ENCODE measurements at places on chromosomes 6 and 20.

DNA sequence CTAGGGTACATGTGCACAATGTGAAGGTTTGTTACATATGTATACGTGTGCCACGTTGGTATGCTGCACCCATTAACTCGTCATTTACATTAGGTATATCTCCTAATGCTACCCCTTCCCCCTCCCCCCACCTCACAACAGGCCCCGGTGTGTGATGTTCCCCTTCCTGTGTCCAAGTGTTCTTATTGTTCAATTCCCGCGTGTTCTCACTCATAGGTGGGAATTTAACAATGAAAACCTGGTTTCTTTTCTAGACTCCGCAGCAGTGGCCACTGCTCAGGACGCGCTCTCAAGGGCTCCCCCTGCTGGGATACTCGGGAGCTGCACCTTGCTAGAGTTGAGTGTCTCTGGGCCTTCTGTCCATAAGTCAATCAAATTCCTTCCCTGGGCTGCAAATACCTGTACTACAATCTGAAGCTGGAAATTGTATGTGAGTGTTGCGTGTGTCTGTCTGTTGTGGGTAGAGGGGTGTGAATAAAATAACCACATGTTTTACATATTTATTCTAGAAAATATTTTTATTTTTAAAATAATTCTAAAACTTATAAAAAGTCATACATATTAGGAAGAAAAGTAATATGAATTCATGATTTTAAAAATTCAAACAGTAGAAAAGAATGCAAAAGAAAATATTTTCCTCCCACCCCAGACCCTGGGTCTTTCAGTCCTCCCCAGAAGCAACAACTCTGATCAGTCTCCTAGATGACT is 8.2 kb upstream of the CEP250 start:
- DNase-seq, result peak; percentile 62

GRCh38 chr6:18380158-18380836 is 6.9 kb upstream of the RNF144B start:
- DNase-seq, result no peak

- DNase-seq, result no peak
These were observed 2.5 kb downstream of the SASH1 start for GRCh38 chr6:148345176-148345575.

DNA sequence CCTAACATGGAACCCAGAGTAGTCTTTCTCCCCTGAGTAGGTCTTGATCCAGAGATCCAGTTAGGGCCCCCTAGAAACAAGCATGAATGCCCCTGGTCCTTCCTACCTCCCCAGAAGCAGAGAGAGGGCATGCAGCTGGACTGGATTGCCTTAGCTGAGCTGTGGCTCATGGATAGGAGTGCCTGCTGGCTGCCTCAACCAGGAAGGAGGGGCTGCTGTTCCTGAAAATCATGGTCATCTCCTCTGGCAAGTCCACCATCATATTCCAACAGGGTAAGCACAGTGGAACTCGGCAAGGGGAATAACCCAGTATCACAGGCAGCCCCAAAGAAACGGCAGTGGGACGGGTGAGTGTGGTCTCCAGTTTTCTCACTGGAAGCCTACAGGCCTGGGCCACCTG is 53.1 kb upstream of the ENTPD6 start:
- no peak for DNase-seq

DNA sequence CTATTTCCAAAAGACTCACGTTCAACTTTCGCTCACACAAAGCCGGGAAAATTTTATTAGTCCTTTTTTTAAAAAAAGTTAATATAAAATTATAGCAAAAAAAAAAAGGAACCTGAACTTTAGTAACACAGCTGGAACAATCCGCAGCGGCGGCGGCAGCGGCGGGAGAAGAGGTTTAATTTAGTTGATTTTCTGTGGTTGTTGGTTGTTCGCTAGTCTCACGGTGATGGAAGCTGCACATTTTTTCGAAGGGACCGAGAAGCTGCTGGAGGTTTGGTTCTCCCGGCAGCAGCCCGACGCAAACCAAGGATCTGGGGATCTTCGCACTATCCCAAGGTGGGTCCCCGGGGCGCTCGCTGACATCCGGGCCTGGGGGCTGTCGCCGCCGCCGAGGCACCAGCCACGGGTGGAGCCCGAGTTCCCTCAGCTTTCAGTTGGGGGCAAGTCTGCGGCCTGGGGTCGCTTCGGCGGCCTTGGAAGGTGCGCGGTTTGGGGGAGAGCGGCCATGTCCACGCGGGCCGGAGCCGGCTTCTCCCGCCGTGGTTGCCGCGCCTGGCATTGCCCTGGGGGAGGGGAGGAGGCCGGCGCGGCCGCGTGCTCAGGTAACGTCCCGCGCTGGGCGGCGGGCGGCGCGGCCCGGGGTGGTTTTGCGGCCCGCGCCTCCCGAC is 429 bp downstream of the AMD1 start:
- no peak for DNase-seq

DNA sequence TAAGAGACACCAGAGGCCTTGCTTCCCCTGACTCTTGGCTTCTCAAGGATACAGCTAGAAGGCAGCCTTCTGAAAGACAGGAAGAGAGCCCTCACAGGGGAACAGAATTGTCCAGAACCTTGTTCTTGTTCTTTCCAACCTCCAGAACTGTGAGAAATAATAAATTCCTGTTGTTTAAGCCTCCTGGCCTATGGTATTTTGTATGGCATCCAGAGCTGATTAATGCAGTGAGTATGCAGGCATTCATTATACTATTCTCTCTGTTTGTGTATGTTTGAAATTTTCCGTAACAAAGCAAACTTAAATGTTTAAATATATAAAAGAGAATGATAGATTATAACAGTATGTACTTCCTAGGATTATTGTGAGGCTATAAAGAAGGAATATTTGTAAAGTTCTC is 903.4 kb upstream of the FLRT3 start:
- DNase-seq, result no peak

GRCh38 chr6:20655317-20655716 is 121.1 kb downstream of the CDKAL1 start:
- no peak for DNase-seq

DNA sequence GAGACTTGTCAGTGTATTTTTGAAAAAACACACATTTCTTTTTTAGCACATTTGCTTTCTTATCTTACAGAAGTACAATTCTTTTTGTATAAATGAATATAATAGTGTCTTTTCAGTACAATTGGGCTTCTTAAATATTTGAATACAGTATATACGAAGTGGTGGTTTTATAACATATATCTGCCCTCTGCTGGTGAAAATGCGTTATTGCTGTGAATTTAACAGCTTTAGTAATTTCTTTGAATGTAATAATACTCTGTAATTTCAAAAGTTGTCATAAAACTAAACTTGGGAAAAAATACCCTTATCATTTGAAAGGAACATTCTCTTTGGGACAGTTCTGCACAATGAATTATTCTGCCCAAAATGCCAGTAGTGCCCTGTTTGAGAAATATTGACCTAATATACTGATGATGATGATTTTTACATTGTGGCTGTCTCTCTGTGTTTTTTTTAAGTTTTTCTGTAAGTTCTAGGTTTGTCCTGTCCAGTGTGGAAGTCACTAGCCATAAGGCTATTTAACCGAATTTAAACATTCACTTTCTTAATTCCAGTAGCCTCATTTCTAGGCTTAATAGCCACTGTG is 19.0 kb downstream of the SMAP1 start:
- DNase-seq, result no peak

DNA sequence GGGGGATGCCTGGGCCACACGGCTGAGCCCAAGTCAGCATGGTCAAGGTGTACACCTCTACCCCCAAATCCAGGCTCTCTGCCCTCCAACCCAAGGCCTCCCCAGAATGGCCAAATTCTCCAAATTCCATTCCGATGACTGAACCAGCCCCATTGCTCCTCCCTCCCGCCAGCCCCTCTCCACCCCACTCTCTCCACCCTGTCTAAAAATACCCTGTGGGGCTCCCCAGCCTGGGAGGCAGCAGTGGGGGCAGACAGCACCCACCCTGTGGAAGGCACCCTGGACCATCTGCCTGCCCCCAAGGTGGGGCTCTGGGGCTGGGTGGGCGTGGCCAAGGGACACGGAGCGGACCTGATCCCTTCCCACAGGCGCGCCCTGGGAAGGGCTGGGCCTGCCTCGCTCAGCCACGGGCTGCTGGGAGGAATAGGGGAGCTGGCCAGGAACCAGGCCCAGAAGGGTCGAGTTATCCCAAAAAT is 11.4 kb downstream of the TEAD3 start:
- no peak for DNase-seq

GRCh38 chr6:164502833-164503232 is 806.6 kb downstream of the C6orf118 start:
- no peak for DNase-seq

DNA sequence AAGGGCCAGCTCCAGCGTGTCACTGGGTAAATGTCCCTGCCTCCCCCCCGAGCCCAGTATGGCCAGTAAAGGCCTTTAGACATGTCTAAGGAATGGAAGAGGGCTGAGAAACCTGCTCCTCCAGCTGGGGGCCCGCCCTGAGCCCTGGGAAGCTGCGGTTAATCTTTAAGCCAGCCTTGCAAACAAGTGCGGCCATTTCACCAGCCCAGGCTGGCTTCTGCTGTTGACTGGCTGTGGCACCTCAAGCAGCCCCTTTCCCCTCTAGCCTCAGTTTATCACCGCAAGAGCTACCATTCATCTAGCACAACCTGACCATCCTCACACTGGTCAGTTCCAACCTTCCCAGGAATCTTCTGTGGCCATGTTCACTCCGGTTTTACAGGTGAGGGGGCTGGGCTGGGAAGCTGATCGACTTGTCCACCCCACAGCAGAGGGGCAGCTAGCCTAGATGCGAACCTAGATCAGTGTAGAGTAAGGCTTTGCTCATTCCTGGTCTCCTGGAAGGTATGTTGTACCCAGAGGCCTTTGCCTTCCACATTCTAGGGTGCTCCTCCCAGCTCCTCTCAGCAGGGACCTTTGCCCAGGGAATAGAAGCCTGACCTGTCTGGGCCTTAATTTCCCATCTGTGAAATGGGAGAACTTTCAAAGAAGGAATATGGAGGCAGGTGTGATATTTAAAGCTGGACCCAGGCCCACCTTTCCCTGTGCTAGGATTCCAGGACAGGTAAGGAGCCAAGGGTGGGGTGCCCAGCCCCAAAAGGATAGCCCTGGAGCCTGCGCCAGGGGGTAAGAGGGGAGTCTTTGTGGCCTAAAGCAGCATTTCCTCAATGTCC is 1.2 kb upstream of the SRC start:
- no peak for DNase-seq

Data from bone marrow (tissue), 2 donors.